ENCODE measurements at places on chromosomes 1 and 21.

DNA sequence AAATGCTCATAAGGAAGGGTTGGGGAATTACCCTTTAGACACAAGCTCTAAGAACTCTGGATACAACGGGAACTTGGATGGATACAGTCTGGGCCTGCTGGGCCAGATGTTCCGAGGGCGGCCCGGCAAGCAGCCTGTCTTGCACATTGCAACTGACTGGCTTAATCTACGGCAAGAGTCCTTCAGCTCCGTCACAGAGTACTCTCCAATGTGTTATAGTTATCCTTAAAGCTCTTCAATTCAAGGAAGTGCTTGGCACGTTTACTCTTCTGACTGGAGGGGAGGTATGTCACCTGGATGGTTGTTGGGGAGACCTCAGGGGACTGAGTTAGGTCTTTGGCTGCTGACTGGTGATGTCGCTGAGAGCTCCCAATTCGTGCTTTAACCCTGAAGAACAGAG is 1.1 kb upstream of the CFAP141 start:
- DNase-seq = no peak

- DNase-seq = no peak
Measured at GRCh38 chr1:41742219-41742618, 176.5 kb downstream of the HIVEP3 start.

- DNase-seq = no peak
Measured at GRCh38 chr1:162035241-162035640, 11.6 kb upstream of the OLFML2B start.

DNA sequence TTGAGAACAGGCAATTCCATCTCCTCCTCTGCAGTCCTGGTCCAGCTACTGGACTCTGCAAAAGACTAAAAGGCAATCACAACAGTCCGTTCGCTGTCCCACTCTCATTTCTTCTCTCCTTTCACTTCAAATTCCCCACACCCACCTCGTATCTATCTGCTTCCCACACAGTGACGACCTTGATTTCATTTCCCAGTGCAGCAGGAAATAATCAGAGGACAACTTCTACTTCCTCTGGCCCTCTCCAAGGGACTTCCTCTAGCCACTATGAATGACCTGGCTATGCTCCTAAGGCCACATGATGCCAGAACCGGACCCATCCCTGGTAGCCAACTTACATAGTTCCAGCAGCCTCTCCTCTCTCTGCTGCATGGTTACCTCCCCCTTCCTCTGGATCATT is 8.0 kb downstream of the NOL9 start:
- DNase-seq = no peak

DNA sequence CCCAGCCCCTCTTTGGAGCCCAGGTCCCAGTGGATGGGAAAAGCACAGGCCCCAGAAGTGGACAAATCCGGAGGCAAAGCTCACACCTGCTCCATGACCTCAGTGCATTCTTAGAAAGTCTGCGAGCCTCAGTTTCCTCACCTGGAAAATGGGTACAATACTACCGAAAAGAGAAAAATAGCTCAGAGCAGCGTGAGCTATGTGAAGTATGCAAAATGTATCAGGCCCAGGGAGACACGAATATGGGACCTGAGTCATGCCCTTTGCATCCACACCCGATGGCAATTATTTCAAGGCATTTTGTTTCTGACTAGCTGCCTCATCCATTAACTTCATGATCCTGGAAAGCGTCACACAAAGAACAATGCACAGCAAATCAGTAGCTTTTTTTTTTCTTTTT is 9.2 kb downstream of the ALDH4A1 start:
- DNase-seq = no peak

- DNase-seq = peak; percentile 88
Measured at GRCh38 chr1:44036409-44037139, 5.3 kb upstream of the SLC6A9 start.

DNA sequence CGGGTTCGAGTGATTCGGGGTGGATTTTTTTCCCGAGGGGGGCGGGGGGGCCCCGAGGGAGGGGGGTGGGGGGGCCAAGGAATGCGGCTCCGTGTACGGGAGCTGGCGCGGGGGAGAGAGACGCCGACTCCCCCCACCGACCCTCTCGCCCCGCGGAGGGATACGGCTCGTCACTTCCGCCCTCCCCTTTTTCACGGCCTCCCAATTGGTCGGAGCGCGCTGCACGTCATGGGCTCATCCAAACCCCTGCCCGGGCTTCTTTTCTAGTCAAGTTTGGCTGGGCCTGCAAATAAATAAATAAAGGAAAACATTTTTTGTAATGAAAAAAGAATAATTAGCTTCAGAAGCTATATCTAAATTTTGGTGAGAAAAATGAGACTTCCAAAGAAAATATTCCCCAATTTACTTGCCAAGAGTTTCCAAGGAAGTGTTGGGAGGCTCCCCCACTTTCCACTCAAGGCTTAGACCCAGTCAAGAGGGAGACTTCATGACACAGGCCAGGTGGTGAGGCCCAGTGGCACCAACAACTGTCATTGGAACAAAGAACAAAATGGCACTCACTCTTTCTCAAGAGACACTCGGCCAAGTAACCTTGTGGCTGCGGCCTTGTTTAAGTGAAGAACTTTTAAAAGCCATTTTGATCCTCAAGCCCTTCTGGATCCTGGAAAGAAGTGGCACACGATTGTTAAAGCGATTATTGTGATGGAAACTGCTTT is at the start of gene POGZ:
TSS of gene POGZ (minus strand) at position 164 of the 716 bp plus-strand sequence. CDS start 17,290 bp downstream, outside the sequence.
- DNase-seq = peak; percentile 91

DNA sequence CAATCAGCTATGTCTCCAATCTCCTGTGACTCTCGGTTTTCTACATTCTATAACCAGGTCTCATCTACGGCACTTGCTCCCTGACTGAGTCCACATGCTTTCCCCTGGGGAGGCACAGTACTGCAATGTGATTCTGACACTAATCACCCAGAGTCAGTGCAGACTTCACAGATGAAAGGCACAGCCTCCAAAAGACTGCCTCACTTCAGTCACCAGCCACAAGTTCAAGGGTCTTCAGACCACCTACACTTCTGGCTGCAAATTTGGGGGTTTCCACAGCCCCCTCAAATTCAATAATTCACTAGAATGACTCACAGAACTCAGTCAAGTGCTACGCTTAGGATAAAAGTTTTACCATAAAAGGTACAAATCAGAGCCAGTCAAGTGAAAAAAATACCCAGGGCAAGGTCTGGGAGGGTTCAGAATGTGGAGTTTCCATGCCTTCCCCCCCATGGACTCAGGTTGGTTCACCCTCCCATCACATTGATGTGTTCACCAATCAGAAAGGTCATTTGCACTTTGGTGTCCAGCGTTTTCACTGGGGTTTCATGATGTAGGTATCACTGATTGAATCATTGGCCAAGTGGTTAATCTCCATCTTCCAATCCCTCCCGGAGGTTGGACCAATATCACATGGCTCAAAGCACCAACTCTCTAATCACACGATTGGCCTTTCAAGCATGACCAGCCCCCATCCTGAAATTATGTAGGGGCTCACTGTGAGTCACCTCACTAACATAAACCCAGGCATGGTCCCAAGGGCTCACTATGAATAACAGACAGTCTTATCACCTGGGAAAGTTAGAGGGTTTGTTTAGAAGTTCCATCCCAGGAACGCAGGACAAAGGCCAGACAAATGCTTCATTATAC is 182.9 kb upstream of the CAMK1G start:
- DNase-seq = no peak

GRCh38 chr1:96164053-96164452 is 557.5 kb upstream of the PTBP2 start:
- DNase-seq = peak; percentile 70

DNA sequence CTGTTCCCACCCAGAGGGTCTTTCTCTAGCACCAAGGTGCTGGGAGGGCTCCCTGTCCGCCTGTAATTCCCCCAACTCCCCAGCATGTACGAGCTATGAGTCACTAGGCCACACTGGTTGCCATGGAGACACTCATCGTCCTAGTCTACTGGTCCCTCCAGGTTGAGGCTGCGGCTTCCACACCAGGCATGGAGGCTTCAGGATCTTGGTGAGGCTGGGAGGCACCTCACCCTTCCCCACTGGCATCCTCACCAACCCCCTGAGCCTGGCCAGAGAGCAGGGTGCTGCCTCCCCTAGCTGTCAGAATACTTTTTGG is 75.6 kb upstream of the KAZN start:
- DNase-seq = no peak

DNA sequence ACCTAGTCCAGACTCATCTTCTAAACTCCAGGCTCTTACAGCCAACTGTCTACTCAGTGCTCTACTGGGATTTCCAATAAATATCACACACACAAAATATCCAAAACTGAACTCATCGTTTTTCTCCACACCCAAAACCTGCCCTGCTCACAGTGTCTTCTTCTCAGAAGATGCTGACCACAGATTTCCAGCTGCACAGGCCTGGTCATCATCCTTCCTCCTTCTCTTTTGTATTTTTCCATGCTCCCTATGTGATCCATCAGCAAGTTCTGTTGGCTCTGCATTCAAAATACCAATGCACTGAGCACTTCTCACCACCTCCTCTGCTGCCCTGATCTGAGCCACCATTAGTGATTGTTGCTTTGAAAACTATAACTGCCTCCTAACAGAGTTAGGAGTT is 159.5 kb upstream of the KAZN start:
- DNase-seq = no peak

DNA sequence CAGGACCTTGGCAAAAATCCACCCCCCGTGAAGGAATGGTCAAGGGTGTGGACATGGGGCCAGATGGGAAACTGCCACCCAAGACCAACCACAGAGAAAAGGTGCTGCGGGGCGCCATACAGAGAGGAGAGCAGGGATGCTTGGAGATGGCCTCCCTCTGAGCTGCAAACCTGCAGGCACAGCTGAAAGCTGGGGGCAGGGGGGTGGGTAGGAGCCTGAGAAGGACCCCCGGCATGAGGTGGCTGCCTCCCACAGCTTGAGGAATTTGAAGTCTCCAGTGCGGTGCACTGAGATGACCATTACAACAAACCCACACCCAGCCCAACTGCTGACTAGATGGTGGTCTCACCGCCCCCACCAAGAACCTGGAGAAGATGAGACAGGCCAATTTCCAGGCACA is 84.8 kb downstream of the WDR4 start:
- DNase-seq = no peak

- no peak for DNase-seq
Measured at GRCh38 chr1:112840631-112841624, 115.1 kb downstream of the SLC16A1 start.

GRCh38 chr1:246381452-246381851 is 125.6 kb downstream of the SMYD3 start:
- DNase-seq = no peak

GRCh38 chr1:40382601-40383000 is 9.1 kb downstream of the SMAP2 start:
- no peak for DNase-seq

- no peak for DNase-seq
Measured at GRCh38 chr1:229224308-229224707, 46.6 kb upstream of the RAB4A start.

GRCh38 chr1:160963521-160963920 is 8.9 kb upstream of the ITLN2 start:
- peak; percentile 49 for DNase-seq

GRCh38 chr1:189616893-189617292 is 860.8 kb downstream of the BRINP3 start:
- DNase-seq = no peak

DNA sequence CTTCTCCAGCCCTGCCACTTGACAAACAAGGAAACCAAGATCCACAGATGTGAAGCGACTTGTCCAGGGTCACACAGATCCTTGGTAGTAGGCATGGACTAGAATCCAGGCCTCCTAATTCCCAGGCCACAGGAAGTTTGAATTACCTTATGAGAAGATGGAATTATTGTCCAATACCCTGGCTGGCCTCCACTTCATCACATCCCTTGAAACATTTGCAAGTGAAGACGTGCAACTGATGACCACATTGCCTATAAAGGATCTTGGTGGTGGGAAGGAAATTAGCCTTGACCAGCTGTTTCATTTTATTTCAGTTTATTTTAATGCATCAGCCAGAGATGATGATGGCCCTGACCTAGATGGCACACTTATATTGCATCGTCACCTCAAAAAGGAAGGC is 165.8 kb upstream of the CAMK1G start:
- no peak for DNase-seq

DNA sequence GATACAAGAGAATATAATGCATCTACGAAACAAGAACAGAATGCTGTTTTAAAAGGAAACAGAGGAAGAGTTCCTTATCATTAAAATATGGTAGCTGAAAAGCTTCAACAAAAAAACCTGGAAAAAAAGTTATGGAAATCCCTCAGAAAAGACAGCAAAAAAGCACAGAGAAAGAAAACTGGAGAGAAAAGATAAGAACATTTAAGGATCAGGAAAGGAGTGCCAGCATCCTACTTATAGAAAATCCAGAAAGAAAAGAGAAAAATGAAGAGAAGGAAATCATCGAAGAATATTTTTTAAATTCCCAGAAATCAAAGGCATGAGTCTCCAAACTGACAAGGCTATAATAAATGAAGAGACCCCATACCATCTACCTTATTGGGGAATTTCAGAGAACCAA is 29.8 kb downstream of the SUSD4 start:
- DNase-seq = no peak

- no peak for DNase-seq
Measured at GRCh38 chr1:208557046-208557722, 313.0 kb upstream of the PLXNA2 start.

- DNase-seq = no peak
Measured at GRCh38 chr1:228753786-228754360, 18.6 kb downstream of the RHOU start.

GRCh38 chr1:203663294-203663693 is 36.7 kb downstream of the ATP2B4 start:
- DNase-seq = no peak

DNA sequence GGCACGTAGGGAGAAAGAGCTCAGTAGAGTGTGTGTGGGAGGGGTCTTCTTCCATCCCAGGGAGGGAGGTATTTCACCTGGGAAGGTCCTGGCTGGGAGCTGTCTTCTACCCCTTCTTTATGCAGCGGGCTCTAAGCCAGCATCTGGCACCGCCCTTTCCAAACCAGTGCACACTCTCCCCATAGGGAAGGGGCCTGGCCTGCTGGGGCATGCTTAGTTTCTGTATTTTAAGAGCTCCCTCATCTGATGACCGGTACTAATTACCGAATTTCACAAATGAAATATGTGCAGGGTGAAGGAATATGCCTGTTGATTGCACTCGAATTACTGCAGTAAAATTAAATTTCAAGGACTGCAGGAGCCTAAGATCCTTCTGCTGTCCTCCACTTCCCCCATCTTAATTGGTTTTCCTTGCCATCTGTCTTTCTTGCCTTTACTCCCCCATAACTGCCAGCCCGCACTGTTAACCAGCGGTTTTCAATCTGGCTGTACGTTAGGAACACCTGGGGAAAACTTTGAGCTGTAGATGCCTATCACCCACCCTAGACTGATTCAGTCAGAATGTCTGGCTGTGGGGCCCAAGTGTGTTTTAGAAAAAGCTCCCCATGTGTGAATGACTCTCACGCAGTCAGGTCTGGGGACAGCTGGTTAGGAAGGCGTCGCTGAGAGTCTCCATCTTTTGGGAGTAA is 20.1 kb downstream of the GALNT2 start:
- DNase-seq = peak; percentile 98

Measured in NCI-H2171 treated with DMSO at 0.1 percent for 48 hours (cell line).